ENCODE measurements at places on chromosomes 12 and 14. TPM values are rescaled to one million over a fixed set of nuclear protein-coding genes. Genes with fewer than 3 reads are reported as not detected.

DNA sequence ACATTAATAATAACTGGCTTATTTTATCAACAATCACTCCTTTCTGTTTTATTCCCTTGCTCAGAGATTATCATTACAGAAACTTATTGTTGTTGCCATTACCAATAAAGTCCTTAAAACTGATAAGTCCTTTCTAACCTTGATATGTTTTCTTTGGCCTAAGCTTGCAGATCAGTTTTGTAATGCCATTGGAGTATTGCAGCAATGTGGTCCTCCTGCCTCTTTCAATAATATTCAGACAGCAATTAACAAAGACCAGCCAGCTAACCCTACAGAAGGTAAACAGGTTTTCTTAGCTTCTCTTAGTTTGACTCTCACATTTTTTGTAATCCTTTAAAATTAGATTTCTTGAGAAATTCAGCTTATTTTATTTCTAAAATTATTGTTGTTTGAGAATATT is 3.9 kb downstream of the MED21 start:
- no peaks in the 10 kb centered on the region for H3K27me3 ChIP-seq
- no peak for DNase-seq
- H3K4me1 ChIP-seq = peaks cover 10% of the 10 kb centered on the region
- peaks cover 18% of the 10 kb centered on the region for H3K36me3 ChIP-seq

The KLHL33 gene
- total RNA-seq = 0.42 TPM

GRCh38 chr12:3493043-3493858 is 2.2 kb downstream of the PRMT8 start:
- no peaks in the 10 kb centered on the region for H3K27me3 ChIP-seq
- no peak for DNase-seq
- H3K36me3 ChIP-seq = no peaks in the 10 kb centered on the region
- no peak overlapping the region for H3K27ac ChIP-seq
- no peak overlapping the region for H3K4me3 ChIP-seq
- peaks cover 13% of the 10 kb centered on the region for H3K4me1 ChIP-seq

The NTF3 gene
- total RNA-seq = 9.9 TPM

GRCh38 chr14:96806836-96807235 is 9.7 kb downstream of the VRK1 start:
- no peaks in the 10 kb centered on the region for H3K4me1 ChIP-seq
- no peak for DNase-seq
- H3K4me3 ChIP-seq = no peak overlapping the region
- no peaks in the 10 kb centered on the region for H3K27me3 ChIP-seq
- no peaks in the 10 kb centered on the region for H3K36me3 ChIP-seq

GRCh38 chr14:36070031-36070719 is 106.3 kb downstream of the PTCSC3 start:
- no peak for DNase-seq
- no peak overlapping the region for H3K27ac ChIP-seq
- no peaks in the 10 kb centered on the region for H3K36me3 ChIP-seq
- H3K27me3 ChIP-seq = no peaks in the 10 kb centered on the region
- H3K4me1 ChIP-seq = peaks cover 5% of the 10 kb centered on the region
- no peak overlapping the region for H3K4me3 ChIP-seq

DNA sequence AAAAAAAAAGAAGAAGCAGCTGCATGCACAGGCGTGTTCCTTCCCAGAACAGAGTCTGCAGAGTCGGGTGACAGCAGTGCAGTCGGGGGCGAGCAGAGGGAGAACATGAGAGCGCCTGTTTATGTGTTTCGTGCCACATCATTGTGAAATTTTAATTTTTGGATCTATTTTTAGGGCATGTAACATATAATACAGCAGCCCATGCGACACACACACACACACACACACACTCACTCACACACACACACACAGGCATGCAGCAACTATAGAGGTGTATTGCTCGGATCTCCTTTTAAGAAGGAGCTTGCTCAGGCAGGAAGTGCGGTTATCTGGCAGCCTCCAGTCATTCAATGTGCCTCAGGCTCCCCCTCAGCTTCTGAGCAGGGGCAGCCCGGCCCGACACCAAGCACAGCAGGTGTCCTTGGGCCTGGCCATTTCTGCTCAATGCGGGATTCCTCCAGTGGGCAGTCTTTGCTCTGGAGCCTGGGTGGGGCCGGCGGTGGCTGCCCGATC is 71.8 kb downstream of the ZNF664 start:
- no peaks in the 10 kb centered on the region for H3K27me3 ChIP-seq
- H3K27ac ChIP-seq = no peak overlapping the region
- no peak for DNase-seq
- no peak overlapping the region for H3K4me3 ChIP-seq
- no peaks in the 10 kb centered on the region for H3K4me1 ChIP-seq

DNA sequence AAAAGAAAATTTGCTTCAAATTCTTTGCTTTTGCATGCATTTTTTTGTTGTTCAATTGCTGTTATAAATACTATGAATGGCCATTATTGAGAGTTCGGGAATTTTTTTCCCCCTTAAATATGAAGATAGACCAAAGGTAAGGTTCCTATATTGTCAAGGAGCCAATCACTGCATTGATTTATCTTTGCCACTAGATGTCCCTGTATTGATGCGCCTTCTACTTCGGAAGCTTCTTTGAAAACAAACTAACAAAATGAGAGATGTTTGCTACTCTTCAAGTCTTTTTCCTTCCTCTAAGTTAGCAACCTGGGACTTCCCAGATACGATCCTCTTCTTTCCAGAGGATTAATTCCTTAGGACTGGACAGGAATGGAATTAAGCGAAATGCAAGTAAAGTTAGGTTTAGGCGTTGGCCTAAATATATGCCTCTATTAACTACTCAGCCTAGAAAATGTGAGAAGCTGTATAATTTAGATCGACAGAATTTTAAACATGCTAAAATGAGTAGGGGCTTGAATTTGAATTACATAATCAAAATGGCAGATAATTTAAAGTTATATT is 318.1 kb downstream of the AEBP2 start:
- H3K4me1 ChIP-seq = peaks cover 11% of the 10 kb centered on the region
- no peaks in the 10 kb centered on the region for H3K36me3 ChIP-seq
- H3K27me3 ChIP-seq = no peaks in the 10 kb centered on the region

DNA sequence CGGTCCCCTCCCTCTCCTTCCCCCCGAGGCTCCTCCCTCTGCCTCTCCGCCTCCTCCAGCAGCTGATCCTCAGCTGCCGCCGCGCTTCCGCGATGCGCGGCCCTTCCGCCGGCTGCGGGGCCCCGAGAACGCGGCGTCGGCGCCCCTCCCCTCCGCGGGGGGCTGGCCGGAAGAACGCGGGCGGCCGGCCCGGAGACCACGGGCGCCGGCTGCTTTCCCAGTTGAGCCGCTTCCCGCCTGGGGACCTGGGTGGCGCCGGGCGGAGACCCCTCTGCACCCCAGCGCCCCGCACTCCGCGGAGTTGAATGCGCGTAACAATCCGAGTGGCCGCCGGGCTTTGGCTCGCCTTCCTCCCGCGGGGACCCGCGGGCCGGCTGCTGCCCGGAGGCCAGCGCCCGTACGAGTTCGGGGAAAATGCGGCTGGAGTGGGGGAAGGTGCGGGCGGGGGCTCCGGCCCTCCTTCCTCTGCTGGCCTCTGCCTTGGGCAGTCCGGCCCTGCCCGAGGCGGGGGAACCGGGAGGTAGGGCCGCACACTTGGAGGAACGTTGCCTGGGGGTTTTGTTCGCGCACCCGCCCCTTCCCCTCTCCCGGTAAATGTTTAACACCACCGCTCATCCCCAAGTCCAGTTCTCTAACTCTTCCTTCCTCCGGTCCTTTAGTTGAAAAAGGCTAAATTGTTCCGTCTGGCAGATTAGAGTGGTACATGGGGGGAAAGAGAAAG is 393 bp upstream of the DCAF5 start:
- H3K4me1 ChIP-seq = peaks cover 44% of the 10 kb centered on the region
- H3K36me3 ChIP-seq = no peaks in the 10 kb centered on the region
- H3K27me3 ChIP-seq = no peaks in the 10 kb centered on the region
- peak overlapping the region; percentile 92 for H3K4me3 ChIP-seq
- H3K27ac ChIP-seq = peak overlapping the region; percentile 95

DNA sequence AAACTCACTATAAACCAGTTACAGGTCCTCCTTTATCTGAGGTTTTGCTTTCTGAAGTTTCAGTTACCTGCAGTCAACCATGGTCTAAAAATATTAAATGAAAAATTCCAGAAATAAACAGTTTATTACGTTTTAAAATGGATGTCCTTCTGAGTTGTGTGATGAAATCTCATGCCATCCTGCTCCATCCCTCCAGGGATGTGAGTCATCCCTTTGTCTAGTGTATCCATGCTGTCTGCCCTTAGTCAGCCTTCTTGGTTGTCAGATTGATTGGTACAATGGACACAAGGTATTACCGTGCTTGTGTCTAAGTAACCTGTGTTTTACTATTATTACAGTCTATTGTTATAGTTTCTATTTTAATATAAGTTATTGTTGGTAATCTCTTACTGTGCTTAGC is 328.3 kb downstream of the APAF1 start:
- no peaks in the 10 kb centered on the region for H3K27me3 ChIP-seq
- no peak overlapping the region for H3K27ac ChIP-seq
- no peaks in the 10 kb centered on the region for H3K4me1 ChIP-seq
- no peak for DNase-seq
- no peak overlapping the region for H3K4me3 ChIP-seq
- H3K36me3 ChIP-seq = no peaks in the 10 kb centered on the region

DNA sequence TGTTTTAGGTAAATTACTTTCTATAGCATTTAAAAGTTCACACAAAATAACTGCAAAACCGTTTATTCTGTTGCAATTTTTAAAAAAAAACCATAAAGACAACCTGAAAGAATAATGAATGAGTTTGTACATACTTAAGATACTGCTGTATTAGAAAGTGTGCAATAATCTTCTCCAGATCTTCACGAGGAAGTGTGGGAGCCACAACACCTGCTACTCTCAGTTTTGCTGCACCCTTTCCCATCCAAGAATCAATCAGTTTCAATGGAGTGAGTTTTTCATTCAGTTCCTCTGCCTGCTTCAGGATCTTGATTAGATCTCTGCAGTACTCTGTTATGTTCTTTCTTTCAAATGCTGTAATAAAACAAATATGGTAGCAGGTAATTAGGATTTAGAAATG is 30.1 kb downstream of the RECQL start:
- H3K4me3 ChIP-seq = no peak overlapping the region
- H3K27me3 ChIP-seq = no peaks in the 10 kb centered on the region
- H3K36me3 ChIP-seq = peaks cover 25% of the 10 kb centered on the region
- no peak overlapping the region for H3K27ac ChIP-seq
- no peaks in the 10 kb centered on the region for H3K4me1 ChIP-seq
- no peak for DNase-seq

The GLS2 gene
- 0.85 TPM for total RNA-seq

GRCh38 chr14:35161231-35161630 is 38.9 kb downstream of the PRORP start:
- H3K36me3 ChIP-seq = peaks cover 3% of the 10 kb centered on the region
- H3K27ac ChIP-seq = no peak overlapping the region
- no peak overlapping the region for H3K4me3 ChIP-seq
- no peak for DNase-seq

GRCh38 chr14:35879654-35880249 is 53.6 kb downstream of the BRMS1L start:
- H3K4me1 ChIP-seq = peaks cover 14% of the 10 kb centered on the region
- no peaks in the 10 kb centered on the region for H3K27me3 ChIP-seq
- DNase-seq = no peak
- no peak overlapping the region for H3K4me3 ChIP-seq
- H3K27ac ChIP-seq = no peak overlapping the region
- no peaks in the 10 kb centered on the region for H3K36me3 ChIP-seq

- no peak for DNase-seq
- no peak overlapping the region for H3K27ac ChIP-seq
- no peaks in the 10 kb centered on the region for H3K4me1 ChIP-seq
Measured at GRCh38 chr12:81944886-81945285, 185.7 kb upstream of the PPFIA2 start.

The NYNRIN gene
- 11.6 TPM for total RNA-seq

The REP15 gene
- 5.6 TPM for total RNA-seq

- H3K4me1 ChIP-seq = peaks cover 9% of the 10 kb centered on the region
- no peak overlapping the region for H3K27ac ChIP-seq
- no peaks in the 10 kb centered on the region for H3K27me3 ChIP-seq
- no peak overlapping the region for H3K4me3 ChIP-seq
Measured at GRCh38 chr12:19527866-19528265, 88.6 kb downstream of the AEBP2 start.

GRCh38 chr12:107501681-107502080 is 183.9 kb upstream of the PWP1 start:
- no peak overlapping the region for H3K27ac ChIP-seq
- H3K36me3 ChIP-seq = no peaks in the 10 kb centered on the region
- no peak overlapping the region for H3K4me3 ChIP-seq
- no peak for DNase-seq
- H3K4me1 ChIP-seq = no peaks in the 10 kb centered on the region

The GPR132 gene
- total RNA-seq = 2.3 TPM

- H3K27ac ChIP-seq = no peak overlapping the region
- no peaks in the 10 kb centered on the region for H3K27me3 ChIP-seq
- DNase-seq = no peak
Measured at GRCh38 chr14:60331201-60332045, 82.4 kb downstream of the PPM1A start.

DNA sequence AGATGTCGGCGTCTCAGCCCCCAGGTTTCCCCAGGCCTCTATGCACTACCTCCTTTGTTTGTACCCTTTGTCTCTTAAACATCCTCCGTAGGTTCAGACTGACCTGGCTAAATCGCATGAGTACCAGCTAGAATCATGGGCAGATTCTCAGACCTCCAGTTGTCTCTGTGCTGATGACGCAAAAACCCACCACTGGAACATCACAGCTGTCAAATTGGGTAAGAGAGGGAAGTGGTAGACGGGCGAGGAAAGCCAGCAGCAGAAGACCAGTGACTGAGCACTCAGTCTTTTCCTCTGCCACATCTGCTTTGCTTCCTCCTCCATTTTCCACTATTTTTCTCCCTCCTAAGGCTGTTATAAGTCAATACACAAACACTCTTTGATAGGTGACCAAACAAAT is 29.7 kb downstream of the A2ML1 start:
- H3K36me3 ChIP-seq = no peaks in the 10 kb centered on the region
- H3K4me1 ChIP-seq = no peaks in the 10 kb centered on the region
- DNase-seq = no peak
- H3K27me3 ChIP-seq = no peaks in the 10 kb centered on the region

DNA sequence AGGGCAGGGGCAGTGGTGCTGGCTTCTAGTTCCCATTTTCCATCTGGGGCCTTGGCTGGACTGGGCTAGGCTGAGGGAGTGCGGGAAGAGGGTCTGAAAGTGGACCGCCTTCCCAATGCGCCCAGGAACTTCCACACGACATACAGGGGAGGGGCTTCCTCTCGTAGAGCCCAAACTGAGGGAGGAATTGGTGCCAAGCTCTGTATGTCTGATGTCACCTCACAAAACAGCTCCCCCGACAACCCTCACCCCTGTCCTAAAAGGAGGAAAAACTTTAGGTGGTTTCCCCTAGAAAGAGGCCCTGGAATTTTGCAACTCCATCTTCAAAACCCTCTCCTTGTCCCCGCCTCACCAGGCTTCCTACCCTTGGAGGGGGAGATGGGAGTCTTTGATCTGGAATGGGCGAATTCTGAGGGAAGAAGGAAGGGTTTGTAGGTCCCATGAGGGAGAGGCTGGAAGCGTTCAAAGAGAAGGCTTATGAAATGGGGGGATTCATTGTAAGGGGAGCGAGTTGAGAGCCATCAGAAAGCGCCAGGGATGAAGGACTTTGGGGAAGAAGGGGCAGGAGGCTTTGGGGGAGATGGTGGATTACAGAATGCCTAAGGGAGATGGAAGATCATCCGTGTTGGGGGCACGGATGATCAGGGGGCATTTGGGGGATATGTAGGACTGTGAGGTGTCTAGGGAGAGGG is 844 bp downstream of the GLTP start:
- H3K36me3 ChIP-seq = no peaks in the 10 kb centered on the region
- H3K4me3 ChIP-seq = peak overlapping the region; percentile 81
- no peak for DNase-seq
- peak overlapping the region; percentile 57 for H3K27ac ChIP-seq

The SDR9C7 gene
- 0.27 TPM for total RNA-seq
